ENCODE measurements at places on chromosomes 3 and 15. TPM values are rescaled to one million over a fixed set of nuclear protein-coding genes. Genes with fewer than 3 reads are reported as not detected.

GRCh38 chr3:58151637-58152036 is 59.1 kb downstream of the DNASE1L3 start:
- no peak for DNase-seq

GRCh38 chr3:60514866-60515265 is 736.4 kb downstream of the FHIT start:
- DNase-seq: no peak

- no peak for DNase-seq
Observed at GRCh38 chr3:156658732-156659090, 15.7 kb upstream of the TIPARP start.

GRCh38 chr3:33722626-33723370 is 4.7 kb upstream of the CLASP2 start:
- no peak for DNase-seq

SLC27A2 gene
- total RNA-seq: 0.75 TPM

ADCY5 gene
- total RNA-seq: not detected

POLQ gene
- 0.35 TPM for total RNA-seq

MINDY4B gene
- total RNA-seq: not detected

SLC9C1 gene
- total RNA-seq: not detected
